ENCODE measurements at places on chromosomes 7 and 10. TPM values are rescaled to one million over a fixed set of nuclear protein-coding genes. Genes with fewer than 3 reads are reported as not detected.

GRCh38 chr7:157703534-157704195 is 366.9 kb downstream of the DNAJB6 start:
- no peak for DNase-seq

KCNIP2 gene
- 4.3 TPM for polyA plus RNA-seq

ZNF804B gene
- not detected for polyA plus RNA-seq

DNA sequence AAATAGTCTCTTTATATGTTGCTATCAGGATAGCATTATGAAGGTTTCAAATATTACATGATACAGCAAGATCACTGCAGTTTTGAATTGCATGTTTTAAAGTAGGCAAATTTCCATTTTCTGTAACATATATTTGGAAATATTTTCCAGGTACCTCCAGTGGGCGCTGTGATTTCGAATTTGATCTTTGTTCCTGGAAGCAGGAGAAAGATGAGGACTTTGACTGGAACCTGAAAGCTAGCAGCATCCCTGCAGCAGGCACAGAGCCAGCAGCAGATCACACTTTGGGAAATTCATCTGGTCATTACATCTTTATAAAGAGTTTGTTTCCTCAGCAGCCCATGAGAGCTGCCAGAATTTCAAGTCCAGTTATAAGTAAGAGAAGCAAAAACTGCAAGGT is 299.0 kb downstream of the MALRD1 start:
- peak; percentile 6 for DNase-seq
